ENCODE measurements at places on chromosomes 7 and 10. TPM values are rescaled to one million over a fixed set of nuclear protein-coding genes. Genes with fewer than 3 reads are reported as not detected.

GRCh38 chr10:92550924-92551323, 23.0 kb downstream of the IDE start:
- no peak for DNase-seq

GRCh38 chr10:100751211-100751933, 6.0 kb downstream of the PAX2 start:
- no peak for DNase-seq

DNA sequence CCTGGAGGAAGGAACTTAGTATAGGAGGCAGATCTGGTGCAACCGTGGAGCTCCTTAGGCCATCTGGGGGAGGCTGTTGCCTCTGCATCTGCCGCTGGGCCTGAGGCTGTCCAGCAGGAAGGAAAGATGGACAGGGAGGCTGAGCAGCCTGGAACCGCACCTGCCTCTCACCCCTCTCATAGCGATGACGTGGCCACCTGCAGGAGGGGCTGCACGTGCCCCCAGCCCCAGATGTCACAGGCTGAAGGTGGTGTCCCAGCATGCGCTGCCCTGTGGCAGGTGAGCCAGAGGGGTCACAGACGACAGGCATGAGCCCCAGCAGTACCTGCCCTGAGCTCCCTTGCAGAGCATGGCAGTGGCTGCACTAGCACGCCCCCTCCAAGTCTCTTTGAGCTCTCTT, 283.9 kb downstream of the ACTR3B start:
- no peak for DNase-seq

DNA sequence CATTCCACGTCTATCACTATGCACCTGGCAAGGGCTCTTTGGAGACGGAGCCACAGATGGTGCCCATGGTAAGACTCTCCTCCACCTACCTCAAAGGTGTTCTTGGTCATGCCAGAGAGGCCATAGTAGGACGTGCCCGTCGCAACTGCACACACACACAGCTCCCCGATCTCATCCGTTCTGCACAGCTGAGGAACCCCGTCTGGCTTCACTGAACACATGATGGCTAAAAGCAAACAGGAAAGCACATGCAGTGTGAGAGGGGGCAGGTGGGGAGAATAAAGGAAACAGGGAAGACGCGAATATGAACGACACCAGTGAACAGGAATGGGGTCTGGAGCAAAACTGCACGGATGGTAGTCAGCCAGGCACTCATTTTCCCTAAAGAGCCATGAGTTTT, 230.9 kb downstream of the ZMYND11 start:
- DNase-seq: no peak

DNA sequence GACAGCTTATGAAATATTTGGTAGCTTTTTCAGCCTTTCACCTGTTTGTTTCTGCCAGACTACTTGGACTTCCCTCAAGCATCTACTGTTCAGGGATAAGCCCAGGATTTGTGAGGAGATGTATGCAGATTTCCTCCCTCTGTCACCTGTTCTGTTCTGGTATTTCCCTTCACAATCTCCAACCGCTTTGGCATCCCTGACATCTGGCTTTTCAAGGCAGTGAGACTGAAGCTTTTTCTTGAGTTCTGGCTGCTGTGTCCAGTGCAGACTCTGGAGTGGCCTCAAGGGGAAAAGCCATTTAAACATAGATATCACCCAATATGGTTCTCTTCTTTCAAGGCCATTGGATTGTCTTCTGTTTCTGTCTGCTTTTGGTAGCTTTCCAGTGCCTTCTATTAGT, 369.7 kb downstream of the LRMDA start:
- no peak for DNase-seq

- DNase-seq: no peak
These were observed 1.1 kb upstream of the GTF2I start for GRCh38 chr7:74656441-74656836.

- DNase-seq: no peak
These were observed 136.4 kb downstream of the WNT2 start for GRCh38 chr7:117186218-117187010.

FAM204A gene
- total RNA-seq: 39.3 TPM

NPSR1 gene
- total RNA-seq: not detected
